Aorta (tissue), 5 donors: ENCODE measurements at places on chromosomes 13 and 19. TPM values are rescaled to one million over a fixed set of nuclear protein-coding genes. Genes with fewer than 3 reads are reported as not detected.

GRCh38 chr13:113964251-113964995, 9.5 kb downstream of the C13orf46 start:
- DNase-seq = peak; percentile 46

DNA sequence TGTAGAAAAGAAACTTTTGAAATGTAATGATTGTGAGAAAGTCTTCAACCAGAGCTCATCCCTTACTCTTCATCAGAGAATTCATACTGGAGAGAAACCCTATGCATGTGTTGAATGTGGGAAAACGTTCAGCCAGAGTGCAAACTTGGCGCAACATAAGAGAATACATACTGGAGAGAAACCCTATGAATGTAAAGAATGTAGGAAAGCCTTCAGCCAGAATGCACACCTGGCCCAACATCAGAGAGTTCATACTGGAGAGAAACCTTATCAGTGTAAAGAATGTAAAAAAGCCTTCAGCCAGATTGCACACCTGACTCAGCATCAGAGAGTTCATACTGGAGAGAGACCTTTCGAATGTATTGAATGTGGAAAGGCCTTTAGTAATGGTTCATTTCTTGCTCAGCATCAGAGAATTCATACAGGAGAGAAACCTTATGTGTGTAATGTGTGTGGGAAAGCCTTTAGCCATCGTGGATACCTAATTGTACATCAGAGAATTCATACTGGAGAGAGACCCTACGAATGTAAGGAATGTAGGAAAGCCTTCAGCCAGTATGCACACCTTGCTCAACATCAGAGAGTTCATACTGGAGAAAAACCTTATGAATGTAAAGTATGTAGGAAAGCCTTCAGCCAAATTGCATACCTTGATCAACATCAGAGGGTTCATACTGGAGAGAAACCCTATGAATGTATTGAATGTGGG, 19.3 kb downstream of the ZNF583 start:
- DNase-seq = no peak

The TBXA2R gene
- total RNA-seq = 36.0 TPM

GRCh38 chr13:90500569-90500968, 846.9 kb upstream of the MIR17HG start:
- no peak for DNase-seq

DNA sequence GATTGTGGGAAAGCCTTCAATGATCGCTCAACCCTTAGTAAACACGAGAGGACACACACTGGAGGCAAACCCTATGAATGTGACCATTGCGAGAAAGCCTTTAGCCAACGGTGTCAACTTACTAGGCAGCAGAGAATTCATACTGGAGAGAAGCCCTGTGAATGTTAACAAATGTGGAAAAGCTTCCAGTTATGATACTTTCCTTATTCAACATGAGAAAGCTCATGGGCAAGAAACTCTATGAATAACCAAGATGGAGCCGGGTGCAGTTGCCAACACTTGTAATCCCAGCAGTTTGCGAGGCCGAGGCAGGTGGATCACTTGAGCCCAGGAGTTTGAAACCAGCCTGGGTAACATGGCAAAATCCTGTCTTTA, 15.8 kb upstream of the ZNF8 start:
- no peak for DNase-seq

The ATP8A2 gene
- 0.24 TPM for total RNA-seq

DNA sequence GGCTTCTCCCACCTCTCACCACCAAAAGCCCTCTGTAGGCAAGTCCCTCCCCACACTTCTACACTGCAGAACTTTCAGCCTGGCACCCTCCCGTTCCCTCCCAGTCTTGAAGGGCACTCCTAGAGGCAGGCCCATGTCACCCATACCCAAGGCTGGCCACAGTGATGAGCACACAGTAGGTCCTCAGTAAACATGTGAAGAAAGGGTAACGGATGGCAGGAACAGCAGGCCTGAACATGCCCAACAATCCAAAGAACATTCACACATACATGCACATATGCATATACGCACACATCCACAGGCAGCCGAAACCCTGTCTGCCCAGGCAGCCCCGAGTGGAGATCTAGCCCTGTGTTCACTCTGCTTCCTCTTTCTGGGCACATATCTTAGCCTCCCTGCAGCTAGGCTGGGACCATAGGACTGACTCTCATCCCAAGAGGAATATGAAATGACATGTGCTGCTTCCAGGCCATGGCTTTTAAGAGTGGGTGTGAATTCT, 55.2 kb downstream of the CEBPG start:
- no peak for DNase-seq

- DNase-seq = no peak
Observed at GRCh38 chr19:9306443-9306842, 3.2 kb downstream of the ZNF699 start.

DNA sequence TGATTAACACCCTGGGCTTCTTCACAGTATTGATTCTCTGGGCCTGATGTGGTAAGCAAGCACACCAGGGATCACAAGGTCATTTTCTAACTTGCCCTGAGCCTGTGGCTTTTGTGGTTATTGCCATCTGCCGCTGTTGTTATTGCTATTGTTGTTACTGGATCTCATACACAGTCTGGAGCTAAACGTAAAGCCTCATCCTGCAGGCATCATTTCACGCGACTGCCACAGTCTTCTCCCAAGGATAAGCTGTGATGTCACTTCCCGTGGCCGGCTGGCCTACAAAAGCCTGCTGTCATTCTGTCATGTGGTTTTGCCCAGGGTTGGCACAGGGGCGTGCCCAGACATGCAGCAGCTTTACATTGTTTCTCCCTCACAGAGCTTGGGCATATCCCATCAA, 154.0 kb upstream of the GPR12 start:
- no peak for DNase-seq

The CDX2 gene
- total RNA-seq = not detected

The C19orf73 gene
- total RNA-seq = 0.49 TPM

- no peak for DNase-seq
Observed at GRCh38 chr13:25876247-25876646, 175.6 kb downstream of the SHISA2 start.

DNA sequence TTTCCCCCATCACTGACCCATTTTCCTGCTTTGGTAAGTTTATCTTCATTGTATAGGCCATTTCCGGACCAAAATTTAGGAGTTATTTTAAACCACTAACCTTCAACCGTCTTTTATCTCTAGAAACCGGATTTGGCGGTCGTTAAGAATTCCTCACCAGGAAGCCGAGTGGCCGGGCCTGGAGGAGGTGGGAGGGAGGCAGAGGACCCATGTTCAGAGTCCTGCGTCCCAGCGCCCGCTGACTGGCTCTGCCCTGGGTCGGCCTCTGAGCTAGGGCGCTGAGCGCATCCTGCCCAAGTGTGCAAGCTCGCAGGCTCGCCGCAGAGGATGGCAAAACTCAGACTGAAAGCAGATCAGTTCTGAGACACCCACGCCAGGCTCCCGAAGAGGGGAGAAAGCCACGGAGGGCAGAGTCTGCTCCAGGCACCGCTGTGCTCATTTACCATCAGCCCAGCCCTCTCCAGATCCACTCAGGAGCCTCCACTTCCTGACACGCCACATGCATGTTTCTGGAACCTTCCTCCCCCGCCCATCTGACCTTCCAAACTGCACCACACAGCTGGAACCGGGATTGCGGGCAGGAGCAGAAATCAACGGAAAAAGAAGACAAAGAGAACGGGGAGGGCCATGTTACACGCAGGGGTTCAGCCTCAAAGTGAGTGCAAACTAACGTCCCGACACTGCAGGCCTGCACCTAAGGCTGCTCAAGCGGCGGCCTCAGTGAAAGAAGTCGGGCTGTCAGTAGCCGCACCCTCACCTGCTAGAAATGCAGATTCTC, 8.3 kb downstream of the COL4A1 start:
- peak; percentile 67 for DNase-seq

- no peak for DNase-seq
Observed at GRCh38 chr13:19795956-19796355, 13.2 kb upstream of the PSPC1 start.

DNA sequence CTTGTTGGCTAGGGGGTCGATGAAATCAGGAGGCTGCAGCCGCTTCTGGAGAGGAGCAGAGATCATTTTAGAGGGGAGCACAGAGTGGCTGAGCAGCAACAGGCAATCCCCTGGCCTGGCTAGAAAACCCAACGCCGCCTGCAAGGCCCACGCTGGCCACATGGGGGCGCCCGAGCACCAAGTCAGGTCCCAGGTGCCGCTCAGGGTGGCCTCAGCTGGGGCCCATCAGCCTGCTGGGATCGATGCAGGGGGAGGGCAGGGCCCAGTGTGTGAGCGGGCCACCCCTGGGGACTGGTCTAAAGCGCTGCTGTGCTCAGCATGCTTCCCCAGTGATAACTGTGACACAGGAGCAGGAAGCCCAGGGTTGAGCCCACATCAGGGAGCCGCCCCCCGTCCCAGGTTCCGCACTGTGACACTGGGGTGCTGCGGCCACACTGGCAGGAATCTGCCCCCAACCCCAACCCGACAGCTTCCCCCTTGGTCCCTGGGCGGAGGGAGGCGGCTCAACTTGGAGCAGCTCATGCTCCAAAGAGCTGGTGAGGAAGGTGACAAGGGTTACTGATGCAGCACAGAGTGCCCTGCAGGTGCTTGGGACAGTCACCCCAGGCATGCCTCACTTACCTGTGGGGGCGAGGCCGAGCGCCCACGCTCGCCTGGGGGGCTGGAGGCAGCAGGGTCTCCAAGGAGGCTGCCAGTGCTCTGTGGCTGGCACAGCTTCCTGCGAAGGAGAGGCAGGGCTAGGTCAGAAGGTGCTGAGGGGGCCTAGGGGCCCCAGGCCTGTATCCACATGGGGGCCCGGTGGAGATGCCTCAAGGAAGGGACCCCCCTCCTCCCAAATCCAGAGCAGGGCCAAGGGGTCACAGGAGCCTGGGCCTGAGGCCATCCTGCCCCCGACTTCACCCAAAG, 13.3 kb upstream of the ISYNA1 start:
- peak; percentile 87 for DNase-seq

DNA sequence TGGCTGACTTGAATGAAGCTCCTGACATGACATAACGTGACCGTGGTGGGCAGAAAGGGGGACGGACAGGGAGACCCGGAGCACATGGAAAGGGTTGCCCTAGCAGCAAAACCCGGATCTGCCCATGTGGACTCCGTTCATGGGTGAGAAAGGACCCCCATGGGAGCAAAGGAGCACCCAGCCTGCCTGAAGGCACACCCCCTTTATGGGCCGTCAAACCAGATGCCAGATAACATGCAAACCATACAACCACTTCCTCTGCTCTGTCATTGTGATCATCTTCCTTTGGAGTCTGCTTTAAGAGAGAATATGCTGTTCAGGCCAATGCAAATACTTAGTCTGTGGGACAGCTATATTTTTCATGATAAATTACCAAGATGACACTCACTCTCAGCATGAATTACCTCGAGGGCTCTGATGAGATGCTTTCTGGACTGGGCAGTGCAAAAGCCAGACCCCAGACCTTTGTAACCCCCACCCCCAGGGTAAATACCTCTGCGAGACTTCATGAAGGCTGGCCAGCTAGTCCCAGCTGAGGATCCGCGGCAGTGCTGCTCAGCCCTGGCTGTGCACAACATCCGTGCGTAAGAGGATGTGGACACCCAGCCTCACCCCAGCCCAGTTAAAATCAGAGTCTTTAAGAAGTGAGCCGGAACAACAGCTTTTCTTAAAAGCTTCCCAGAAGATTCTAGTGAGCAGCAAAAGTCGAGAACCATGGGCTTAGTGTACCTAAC, 126.6 kb downstream of the USP12 start:
- no peak for DNase-seq

- no peak for DNase-seq
Observed at GRCh38 chr19:17775245-17775927, 19.6 kb upstream of the B3GNT3 start.

The PRSS57 gene
- not detected for total RNA-seq

DNA sequence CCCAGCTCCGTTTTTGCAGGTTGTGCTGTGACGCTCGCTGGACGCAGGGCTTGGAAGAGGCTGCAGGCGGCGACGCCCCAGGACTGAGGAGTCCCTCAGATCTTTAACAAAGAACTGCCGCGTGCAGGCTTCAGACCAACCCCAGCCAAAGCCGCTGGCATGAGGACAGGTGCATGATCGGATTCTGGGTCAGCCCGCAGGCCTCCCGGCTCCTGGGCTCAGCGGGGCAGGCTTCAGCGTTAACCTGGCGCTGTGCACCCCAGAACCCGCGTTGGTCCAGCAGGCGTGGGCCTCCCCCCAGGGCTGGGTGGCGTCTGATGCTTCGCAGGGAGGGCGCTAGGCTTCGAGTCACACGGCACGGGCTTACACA, 920 bp upstream of the TIMM13 start:
- DNase-seq = no peak

The NECTIN2 gene
- 97.8 TPM for total RNA-seq

The ELSPBP1 gene
- not detected for total RNA-seq

DNA sequence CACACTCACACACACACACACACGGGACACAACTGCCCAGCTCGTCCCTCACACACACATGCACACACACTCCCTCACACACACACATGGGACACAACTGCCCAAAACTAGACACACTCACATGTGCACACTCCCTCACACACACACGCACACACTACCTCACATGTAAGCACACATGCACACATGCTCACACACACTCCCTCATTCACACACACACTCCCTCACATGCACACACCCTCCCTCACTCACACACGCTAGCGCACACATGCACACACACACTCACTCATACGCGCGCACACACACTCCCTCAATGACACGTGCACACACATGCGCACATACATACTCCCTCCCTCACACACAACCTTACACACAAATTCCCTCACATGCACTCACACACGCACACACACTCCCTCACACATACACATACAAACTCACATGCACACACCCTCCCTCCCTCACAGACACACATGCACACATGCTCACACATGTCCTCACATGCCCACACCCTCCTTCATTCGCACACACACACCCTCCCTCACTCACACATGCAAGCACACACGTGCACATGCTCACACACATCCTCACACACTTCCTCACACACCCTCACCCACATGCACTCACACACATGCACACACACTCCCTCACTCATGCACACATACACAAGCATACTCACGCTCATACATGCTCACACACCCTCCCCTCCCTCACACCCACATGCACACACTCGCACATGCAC, 9.0 kb upstream of the RASA3 start:
- DNase-seq = no peak

The PTH2 gene
- total RNA-seq = not detected

The ZNF793 gene
- total RNA-seq = 7.5 TPM

The ATP4B gene
- not detected for total RNA-seq

GRCh38 chr19:46081928-46082727, 41.3 kb upstream of the IGFL4 start:
- no peak for DNase-seq

- no peak for DNase-seq
Observed at GRCh38 chr13:28527629-28528028, 32.7 kb upstream of the FLT1 start.

- no peak for DNase-seq
Observed at GRCh38 chr19:2252055-2252796, 3.1 kb downstream of the AMH start.

The TMC4 gene
- total RNA-seq = 7.4 TPM

GRCh38 chr13:63351533-63351932, 1935.9 kb upstream of the PCDH20 start:
- DNase-seq = no peak
